ENCODE measurements at places on chromosomes 12 and 14. TPM values are rescaled to one million over a fixed set of nuclear protein-coding genes. Genes with fewer than 3 reads are reported as not detected.

The MIP gene
- total RNA-seq: not detected

The CLEC2A gene
- total RNA-seq: not detected

The POTEM gene
- not detected for total RNA-seq

The KERA gene
- total RNA-seq: not detected

The KRT82 gene
- not detected for total RNA-seq

The ETFBKMT gene
- 1.1 TPM for total RNA-seq

The EIF2S3B gene
- 3.8 TPM for total RNA-seq

GRCh38 chr12:119229205-119229604, 50.5 kb downstream of the HSPB8 start:
- no peak for DNase-seq
- no peak overlapping the region for H3K4me3 ChIP-seq
- H3K27ac ChIP-seq: no peak overlapping the region
- H3K36me3 ChIP-seq: no peaks in the 10 kb centered on the region
- H3K27me3 ChIP-seq: peaks cover 5% of the 10 kb centered on the region

DNA sequence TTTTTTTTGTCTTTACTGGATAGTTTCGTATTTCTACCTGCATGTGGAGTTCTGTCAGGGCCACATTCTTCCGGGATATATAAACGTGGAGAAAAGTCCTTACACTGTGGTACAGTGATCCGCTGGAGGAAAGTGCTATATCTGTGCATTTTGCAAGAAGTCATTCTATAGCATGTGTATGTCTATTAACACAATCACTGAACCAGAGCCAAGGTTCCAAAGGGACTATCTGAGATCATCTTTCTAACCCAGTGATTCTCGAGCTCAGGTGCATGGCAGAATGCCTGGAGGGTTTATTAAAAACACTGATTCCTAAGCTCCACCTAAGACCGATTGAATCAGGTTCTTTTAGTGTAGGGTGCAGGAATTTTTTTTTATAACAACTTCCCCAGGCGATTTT, 354.0 kb downstream of the NRXN3 start:
- no peak overlapping the region for H3K27ac ChIP-seq
- no peaks in the 10 kb centered on the region for H3K4me1 ChIP-seq
- H3K4me3 ChIP-seq: no peak overlapping the region
- H3K27me3 ChIP-seq: no peaks in the 10 kb centered on the region

DNA sequence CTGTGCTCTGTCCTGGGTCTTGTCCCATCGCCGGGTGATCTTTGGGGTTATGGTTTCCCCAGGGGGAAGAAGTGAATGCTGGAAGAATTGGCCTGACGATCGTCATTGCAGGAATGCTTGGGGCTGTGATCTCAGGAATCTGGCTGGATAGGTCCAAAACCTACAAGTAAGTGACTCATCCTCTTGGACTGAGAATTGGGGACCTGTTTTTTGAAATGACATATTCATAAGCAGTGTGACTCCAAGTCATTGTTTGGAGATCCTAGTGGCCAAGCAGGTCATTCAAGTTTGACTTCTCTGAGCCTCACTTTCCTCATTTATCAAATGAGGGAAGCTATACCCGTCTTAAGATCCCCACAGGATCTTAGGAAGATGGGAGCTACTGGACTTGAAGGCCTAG, 25.8 kb downstream of the ERG28 start:
- DNase-seq: no peak
- no peak overlapping the region for H3K27ac ChIP-seq
- H3K27me3 ChIP-seq: no peaks in the 10 kb centered on the region
- H3K4me1 ChIP-seq: no peaks in the 10 kb centered on the region
- no peaks in the 10 kb centered on the region for H3K36me3 ChIP-seq
- H3K4me3 ChIP-seq: no peak overlapping the region

- H3K4me1 ChIP-seq: no peaks in the 10 kb centered on the region
- no peaks in the 10 kb centered on the region for H3K36me3 ChIP-seq
- H3K27me3 ChIP-seq: no peaks in the 10 kb centered on the region
- H3K4me3 ChIP-seq: no peak overlapping the region
- no peak overlapping the region for H3K27ac ChIP-seq
These were observed 255.0 kb upstream of the NPAS3 start for GRCh38 chr14:32683679-32684078.

GRCh38 chr12:31249356-31249755, 76.6 kb downstream of the SINHCAF start:
- H3K27ac ChIP-seq: no peak overlapping the region
- H3K4me1 ChIP-seq: no peaks in the 10 kb centered on the region
- H3K36me3 ChIP-seq: no peaks in the 10 kb centered on the region
- H3K27me3 ChIP-seq: peaks cover 3% of the 10 kb centered on the region

DNA sequence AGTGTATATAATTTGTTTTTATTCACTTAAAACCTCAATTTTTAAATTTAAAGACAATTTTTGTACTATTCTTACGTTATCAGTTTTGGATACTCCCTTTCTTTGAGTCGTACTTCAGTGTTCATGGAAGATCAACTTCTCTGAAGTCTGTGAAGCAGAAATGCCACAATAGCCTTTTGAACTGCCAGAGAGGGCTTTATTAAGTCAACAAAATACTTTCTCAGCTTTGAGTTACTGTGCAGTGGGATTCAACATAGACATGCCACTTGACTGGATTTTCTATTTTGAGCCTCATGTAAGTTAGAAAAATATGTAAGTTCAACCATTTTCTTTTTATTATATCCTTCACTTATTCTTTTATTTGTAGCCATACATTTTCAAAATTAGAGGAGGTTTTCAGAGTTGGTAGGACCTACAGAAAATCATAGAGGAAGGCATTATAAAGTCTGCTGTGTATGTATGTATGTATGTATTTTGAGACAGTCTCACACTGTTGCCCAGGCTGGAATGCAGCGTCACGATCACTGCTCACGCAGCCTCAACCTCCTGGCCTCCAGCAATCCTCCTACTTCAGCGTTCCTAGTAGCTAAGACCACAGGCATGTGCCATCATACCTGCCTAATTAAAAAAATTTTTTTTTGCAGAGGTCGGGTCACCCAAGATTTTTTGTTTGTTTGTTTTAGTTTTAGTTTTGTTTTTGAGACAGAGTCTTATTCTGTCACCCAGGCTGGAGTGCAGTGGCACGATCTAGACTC, 31.3 kb upstream of the BCAT1 start:
- DNase-seq: no peak
- H3K27ac ChIP-seq: no peak overlapping the region
- no peak overlapping the region for H3K4me3 ChIP-seq
- no peaks in the 10 kb centered on the region for H3K27me3 ChIP-seq
- H3K36me3 ChIP-seq: peaks cover 4% of the 10 kb centered on the region
- H3K4me1 ChIP-seq: no peaks in the 10 kb centered on the region

- H3K27ac ChIP-seq: no peak overlapping the region
- DNase-seq: no peak
- peaks cover 12% of the 10 kb centered on the region for H3K4me1 ChIP-seq
- H3K4me3 ChIP-seq: no peak overlapping the region
- H3K27me3 ChIP-seq: peaks cover 4% of the 10 kb centered on the region
These were observed 80.1 kb downstream of the SSPN start for GRCh38 chr12:26275313-26276131.

DNA sequence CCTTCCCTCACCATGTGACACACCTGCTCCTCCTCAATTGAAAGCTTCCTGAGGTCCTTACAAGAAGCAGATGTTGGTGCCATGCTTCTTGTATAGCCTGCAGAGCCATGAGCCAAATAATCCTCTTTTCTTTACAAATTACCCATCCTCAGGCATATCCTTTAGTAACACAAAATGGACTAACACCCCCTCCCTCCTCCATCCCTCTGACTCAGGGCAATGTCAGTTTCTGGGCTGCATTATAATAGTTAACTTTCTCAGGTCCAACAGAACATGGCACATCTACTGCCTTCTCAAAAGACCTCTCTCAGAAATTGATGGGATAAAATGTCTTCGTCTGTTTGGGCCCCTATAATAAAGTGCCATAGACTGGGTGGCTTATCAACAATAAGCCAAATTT, 287.0 kb downstream of the DPF3 start:
- peaks cover 2% of the 10 kb centered on the region for H3K27me3 ChIP-seq
- H3K4me3 ChIP-seq: no peak overlapping the region
- no peak overlapping the region for H3K27ac ChIP-seq

DNA sequence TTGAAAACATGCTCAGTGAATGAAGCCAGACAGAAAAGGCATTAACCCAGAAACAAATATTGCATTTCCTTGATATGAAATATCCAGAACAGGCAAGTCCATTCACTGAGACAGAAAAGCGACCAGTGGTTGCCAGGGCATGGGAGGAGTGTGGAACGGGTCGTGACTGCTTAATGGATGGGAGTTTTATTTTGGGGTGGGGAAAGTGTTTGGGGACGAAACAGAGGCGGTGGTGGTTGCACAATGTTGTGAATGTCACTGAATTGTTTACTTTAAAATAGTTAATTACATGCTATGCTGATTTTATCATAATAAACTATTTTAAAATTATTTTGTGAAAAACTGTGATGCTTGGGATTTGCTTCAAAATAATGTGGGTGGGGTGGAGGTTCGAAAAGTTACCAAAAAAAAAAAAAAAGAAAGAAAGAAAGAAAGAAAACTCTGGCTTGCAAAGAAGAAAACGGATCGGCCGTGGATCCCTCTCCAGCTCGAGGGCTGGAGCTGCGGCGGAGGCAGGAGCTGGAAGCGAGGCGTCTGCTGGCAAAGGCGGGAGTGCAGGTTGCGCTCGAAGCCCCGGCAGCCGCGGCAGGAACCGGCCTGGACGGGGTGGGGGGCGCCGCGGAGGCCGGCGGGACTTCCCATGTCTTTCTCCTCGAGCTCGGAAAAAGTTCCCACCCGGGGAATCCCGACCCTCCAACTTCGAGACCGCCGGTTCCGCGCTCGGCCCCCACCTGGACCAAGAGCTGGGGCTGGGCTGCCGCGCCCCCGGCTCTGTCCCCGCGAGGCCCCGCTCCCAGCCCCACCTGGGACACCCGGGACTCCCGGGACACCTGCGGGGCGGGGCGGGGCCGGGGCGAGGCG, 524 bp upstream of the P2RX2 start:
- H3K36me3 ChIP-seq: peaks cover 8% of the 10 kb centered on the region
- peaks cover 7% of the 10 kb centered on the region for H3K4me1 ChIP-seq
- peaks cover 31% of the 10 kb centered on the region for H3K27me3 ChIP-seq
- H3K4me3 ChIP-seq: no peak overlapping the region

DNA sequence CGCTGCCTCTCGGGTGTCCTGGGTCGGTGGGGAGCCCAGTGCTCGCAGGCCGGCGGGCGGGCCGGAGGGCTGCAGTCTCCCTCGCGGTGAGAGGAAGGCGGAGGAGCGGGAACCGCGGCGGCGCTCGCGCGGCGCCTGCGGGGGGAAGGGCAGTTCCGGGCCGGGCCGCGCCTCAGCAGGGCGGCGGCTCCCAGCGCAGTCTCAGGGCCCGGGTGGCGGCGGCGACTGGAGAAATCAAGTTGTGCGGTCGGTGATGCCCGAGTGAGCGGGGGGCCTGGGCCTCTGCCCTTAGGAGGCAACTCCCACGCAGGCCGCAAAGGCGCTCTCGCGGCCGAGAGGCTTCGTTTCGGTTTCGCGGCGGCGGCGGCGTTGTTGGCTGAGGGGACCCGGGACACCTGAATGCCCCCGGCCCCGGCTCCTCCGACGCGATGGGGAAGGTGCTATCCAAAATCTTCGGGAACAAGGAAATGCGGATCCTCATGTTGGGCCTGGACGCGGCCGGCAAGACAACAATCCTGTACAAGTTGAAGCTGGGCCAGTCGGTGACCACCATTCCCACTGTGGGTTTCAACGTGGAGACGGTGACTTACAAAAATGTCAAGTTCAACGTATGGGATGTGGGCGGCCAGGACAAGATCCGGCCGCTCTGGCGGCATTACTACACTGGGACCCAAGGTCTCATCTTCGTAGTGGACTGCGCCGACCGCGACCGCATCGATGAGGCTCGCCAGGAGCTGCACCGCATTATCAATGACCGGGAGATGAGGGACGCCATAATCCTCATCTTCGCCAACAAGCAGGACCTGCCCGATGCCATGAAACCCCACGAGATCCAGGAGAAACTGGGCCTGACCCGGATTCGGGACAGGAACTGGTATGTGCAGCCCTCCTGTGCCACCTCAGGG, 679 bp downstream of the ARF6 start:
- peak; percentile 95 for DNase-seq
- H3K27ac ChIP-seq: peak overlapping the region; percentile 97
- peaks cover 65% of the 10 kb centered on the region for H3K36me3 ChIP-seq
- no peaks in the 10 kb centered on the region for H3K27me3 ChIP-seq

GRCh38 chr12:130715150-130715997, 725 bp downstream of the RIMBP2 start:
- H3K4me3 ChIP-seq: no peak overlapping the region
- peaks cover 54% of the 10 kb centered on the region for H3K27me3 ChIP-seq
- H3K36me3 ChIP-seq: no peaks in the 10 kb centered on the region
- no peak overlapping the region for H3K27ac ChIP-seq
- H3K4me1 ChIP-seq: peaks cover 3% of the 10 kb centered on the region
- DNase-seq: no peak

DNA sequence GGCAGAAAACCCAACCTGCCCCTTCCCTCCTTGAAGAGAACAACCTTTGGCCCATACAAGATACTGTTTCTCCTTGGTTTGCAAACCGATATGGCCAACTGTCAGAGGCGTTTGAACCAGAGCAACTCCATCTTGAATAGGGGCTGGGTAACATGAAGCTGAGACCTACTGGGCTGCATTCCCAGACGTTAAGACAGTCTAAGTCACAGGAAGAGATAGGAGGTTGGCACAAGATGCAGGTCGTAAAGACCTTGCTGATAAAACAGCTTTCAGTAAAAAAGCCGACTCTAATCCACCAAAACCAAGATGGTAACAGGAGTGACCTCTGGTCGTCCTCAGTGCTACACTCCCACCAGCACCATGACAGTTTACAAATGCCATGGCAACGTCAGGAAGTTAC, 42.7 kb upstream of the TMEM132C start:
- DNase-seq: no peak
- H3K27me3 ChIP-seq: no peaks in the 10 kb centered on the region
- no peaks in the 10 kb centered on the region for H3K36me3 ChIP-seq
- H3K4me1 ChIP-seq: no peaks in the 10 kb centered on the region

DNA sequence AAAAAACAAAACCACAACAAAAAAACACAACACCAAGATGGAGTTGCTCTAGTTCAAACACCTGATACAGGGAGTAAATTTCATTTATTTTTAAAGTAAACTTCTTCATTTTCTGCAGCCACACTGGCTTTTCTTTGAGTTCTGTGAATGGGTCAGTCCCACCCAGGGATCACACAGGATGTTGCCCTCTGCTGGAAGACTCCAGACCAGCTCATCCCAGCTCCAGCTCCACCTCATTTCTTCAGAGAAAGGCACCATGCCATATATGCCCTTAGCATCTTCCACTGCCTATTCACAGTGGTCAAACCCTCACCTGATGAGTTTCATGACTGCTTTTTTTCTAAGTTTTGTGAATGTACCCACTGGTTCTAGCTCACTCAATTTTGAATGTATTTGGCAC, 8.0 kb downstream of the GLIPR1 start:
- H3K27me3 ChIP-seq: no peaks in the 10 kb centered on the region
- H3K36me3 ChIP-seq: peaks cover 28% of the 10 kb centered on the region
- DNase-seq: no peak
- H3K27ac ChIP-seq: peak overlapping the region; percentile 9
- no peak overlapping the region for H3K4me3 ChIP-seq

- no peak overlapping the region for H3K4me3 ChIP-seq
- no peaks in the 10 kb centered on the region for H3K4me1 ChIP-seq
- DNase-seq: no peak
- H3K36me3 ChIP-seq: no peaks in the 10 kb centered on the region
- no peaks in the 10 kb centered on the region for H3K27me3 ChIP-seq
These were observed 256.8 kb upstream of the FLRT2 start for GRCh38 chr14:85273099-85273677.

- peaks cover 12% of the 10 kb centered on the region for H3K4me1 ChIP-seq
- H3K36me3 ChIP-seq: no peaks in the 10 kb centered on the region
- no peaks in the 10 kb centered on the region for H3K27me3 ChIP-seq
- no peak for DNase-seq
- no peak overlapping the region for H3K27ac ChIP-seq
These were observed 248.1 kb downstream of the CACNA1C start for GRCh38 chr12:2300886-2301285.

Data from activated CD8-positive, alpha-beta T cell treated with anti-CD3 and anti-CD28 coated beads for 36 hours (primary cell).